ENCODE measurements at places on chromosomes 1 and 21.

DNA sequence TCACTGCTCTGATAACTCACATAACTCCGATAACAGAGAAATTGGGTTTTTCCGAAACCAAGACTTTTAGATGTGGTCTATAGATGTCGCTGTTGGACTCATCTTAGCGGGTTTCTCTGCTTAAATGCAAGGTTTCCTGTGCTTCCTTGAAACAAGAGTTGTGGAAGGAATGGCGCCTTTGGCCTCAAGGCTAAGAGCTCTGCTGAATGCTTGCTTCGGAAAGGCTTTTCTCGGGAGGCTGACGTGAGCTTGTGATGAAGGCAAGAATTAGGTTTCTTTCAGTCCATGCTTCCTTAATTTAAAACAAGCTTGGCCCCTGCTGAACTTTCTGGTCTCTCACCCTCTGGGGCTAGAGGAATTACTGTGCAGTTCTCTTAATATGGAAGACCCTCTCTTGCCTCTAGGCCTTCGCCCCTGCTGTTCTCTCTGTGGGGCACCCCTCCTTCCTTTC is 113.5 kb downstream of the MAP3K21 start:
- peaks cover 16% of the 10 kb centered on the region for H3K27me3 ChIP-seq
- no peak overlapping the region for H3K4me3 ChIP-seq
- no peaks in the 10 kb centered on the region for H3K36me3 ChIP-seq
- no peak for DNase-seq

DNA sequence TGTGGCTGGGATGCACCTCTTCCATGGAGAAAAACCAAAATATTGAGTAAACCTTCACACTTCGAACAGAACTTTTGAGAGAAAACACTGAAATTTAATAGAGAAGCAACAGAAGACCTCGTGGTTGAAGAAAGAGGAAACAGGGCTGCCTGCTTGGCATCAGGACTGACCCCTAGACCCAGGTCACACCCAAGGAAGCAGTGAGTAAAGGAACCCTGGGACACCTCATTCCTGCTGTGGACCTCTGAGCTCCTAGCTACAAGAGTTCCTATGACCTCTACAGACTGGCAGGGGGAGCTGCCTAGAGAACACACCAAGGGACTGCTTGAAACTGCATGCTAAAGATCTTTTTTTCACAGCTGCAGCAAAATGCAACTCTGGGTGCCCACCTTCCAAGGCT is 67.8 kb downstream of the FASLG start:
- H3K36me3 ChIP-seq: no peaks in the 10 kb centered on the region
- no peak overlapping the region for H3K4me3 ChIP-seq
- DNase-seq: no peak
- H3K4me1 ChIP-seq: no peaks in the 10 kb centered on the region

DNA sequence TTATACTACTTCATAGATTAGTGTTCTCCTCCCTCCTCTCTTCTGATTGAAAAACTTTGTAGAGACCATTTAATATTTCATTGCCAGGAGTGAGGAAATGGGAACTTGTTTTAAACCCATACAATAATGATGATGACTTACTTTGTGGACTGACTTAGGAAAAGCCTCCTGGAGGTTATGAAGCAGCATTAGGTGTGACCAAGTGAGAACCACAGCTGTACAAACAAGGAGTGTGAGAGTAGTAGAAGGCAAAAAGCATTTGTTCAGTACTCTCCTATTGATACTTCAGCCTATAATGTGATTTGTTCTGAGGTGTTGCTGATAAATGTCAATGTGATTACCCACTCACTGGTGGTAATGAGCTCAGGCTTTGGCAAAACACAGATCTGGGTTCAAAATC is 8.4 kb downstream of the TIPRL start:
- H3K4me1 ChIP-seq: no peaks in the 10 kb centered on the region
- H3K4me3 ChIP-seq: no peak overlapping the region
- peaks cover 53% of the 10 kb centered on the region for H3K36me3 ChIP-seq
- DNase-seq: no peak
- H3K27me3 ChIP-seq: no peaks in the 10 kb centered on the region

- no peak overlapping the region for H3K27ac ChIP-seq
- no peak for DNase-seq
- no peaks in the 10 kb centered on the region for H3K4me1 ChIP-seq
- no peak overlapping the region for H3K4me3 ChIP-seq
- H3K36me3 ChIP-seq: no peaks in the 10 kb centered on the region
- H3K27me3 ChIP-seq: no peaks in the 10 kb centered on the region
Observed at GRCh38 chr1:78136680-78137079, 90.9 kb downstream of the GIPC2 start.

- H3K4me1 ChIP-seq: no peaks in the 10 kb centered on the region
- H3K4me3 ChIP-seq: no peak overlapping the region
- DNase-seq: no peak
- H3K27me3 ChIP-seq: peaks cover 6% of the 10 kb centered on the region
Observed at GRCh38 chr1:232676307-232676706, 46.4 kb upstream of the SIPA1L2 start.

- no peaks in the 10 kb centered on the region for H3K27me3 ChIP-seq
- no peaks in the 10 kb centered on the region for H3K4me1 ChIP-seq
- H3K27ac ChIP-seq: no peak overlapping the region
- H3K36me3 ChIP-seq: no peaks in the 10 kb centered on the region
- no peak for DNase-seq
- H3K4me3 ChIP-seq: no peak overlapping the region
Observed at GRCh38 chr1:61287014-61287413, 204.7 kb downstream of the NFIA start.

DNA sequence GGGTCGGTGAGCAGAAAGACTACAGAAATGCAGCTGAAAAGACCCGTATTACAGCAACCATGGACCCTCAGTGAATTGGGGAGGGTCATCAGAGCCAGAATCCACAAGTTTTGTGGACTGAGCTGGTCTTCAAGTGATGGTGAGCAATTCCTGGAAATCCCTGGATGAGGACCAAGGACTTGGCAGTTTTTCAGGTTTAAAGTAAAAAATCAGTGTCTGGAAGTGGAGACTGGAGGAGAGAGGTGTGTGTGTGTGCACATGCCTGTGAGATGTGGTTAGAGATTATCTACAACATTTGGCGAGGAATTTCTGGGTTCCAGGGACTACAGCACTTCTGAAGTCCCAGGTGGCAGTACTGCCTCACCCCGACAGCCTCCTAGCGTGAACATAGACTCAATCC is 56.4 kb downstream of the KIRREL1 start:
- H3K27ac ChIP-seq: no peak overlapping the region
- H3K4me3 ChIP-seq: no peak overlapping the region

GRCh38 chr1:24009406-24009805 is 29.3 kb upstream of the SRSF10 start:
- no peaks in the 10 kb centered on the region for H3K36me3 ChIP-seq
- no peak overlapping the region for H3K4me3 ChIP-seq
- no peak overlapping the region for H3K27ac ChIP-seq
- H3K4me1 ChIP-seq: no peaks in the 10 kb centered on the region
- peaks cover 4% of the 10 kb centered on the region for H3K27me3 ChIP-seq

GRCh38 chr1:197614916-197615692 is 160.2 kb downstream of the DENND1B start:
- no peak overlapping the region for H3K4me3 ChIP-seq
- H3K27ac ChIP-seq: no peak overlapping the region
- no peaks in the 10 kb centered on the region for H3K4me1 ChIP-seq
- H3K36me3 ChIP-seq: no peaks in the 10 kb centered on the region
- no peaks in the 10 kb centered on the region for H3K27me3 ChIP-seq

- no peak overlapping the region for H3K27ac ChIP-seq
- DNase-seq: no peak
- no peaks in the 10 kb centered on the region for H3K36me3 ChIP-seq
- no peaks in the 10 kb centered on the region for H3K4me1 ChIP-seq
- no peaks in the 10 kb centered on the region for H3K27me3 ChIP-seq
Observed at GRCh38 chr1:66684353-66684752, 67.9 kb upstream of the DYNLT5 start.

DNA sequence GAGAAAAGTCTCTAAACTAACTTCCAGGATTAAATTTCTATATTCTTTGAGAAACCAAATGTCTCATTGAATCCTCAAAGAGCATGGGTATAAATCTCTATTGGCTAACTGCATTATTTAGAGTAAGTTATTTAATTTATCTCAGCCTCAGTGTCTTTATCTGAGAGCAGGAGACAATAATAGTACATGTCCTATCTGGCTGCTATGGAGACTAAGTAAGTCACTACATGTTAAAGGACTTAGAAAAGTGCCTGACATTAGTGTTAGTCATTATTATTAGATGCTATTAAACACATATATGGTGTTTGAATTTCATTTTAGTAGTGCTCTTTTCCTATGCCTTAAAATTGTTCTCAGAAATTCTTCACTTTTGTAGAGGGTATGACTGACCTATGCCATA is 505.2 kb downstream of the NEGR1 start:
- no peaks in the 10 kb centered on the region for H3K4me1 ChIP-seq
- no peak overlapping the region for H3K4me3 ChIP-seq
- no peak for DNase-seq
- H3K27me3 ChIP-seq: no peaks in the 10 kb centered on the region

GRCh38 chr21:45821315-45821962 is 160.1 kb upstream of the COL6A1 start:
- no peak for DNase-seq
- H3K27ac ChIP-seq: no peak overlapping the region
- H3K36me3 ChIP-seq: no peaks in the 10 kb centered on the region
- H3K4me1 ChIP-seq: no peaks in the 10 kb centered on the region

DNA sequence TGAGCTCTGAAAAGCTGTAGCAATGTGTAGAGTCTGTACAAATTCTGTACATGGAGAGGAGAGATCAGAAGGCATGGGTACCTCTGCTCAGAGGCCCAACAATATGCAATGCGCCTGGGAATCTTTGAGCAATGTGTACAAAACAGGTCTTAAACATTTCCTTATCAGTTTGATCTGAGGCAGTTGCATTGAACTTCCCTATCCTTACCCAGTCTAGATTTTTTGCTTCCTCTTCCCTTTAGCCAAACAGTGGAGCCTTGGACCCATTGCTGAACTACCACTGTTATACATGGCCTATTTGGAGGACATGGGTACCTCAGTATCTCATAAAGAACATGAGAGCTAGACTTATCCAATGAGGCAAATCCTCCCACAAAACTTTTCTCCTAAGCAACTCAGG is 12.6 kb upstream of the MNDA start:
- H3K27ac ChIP-seq: peak overlapping the region; percentile 58
- H3K36me3 ChIP-seq: no peaks in the 10 kb centered on the region
- H3K4me3 ChIP-seq: no peak overlapping the region
- H3K4me1 ChIP-seq: peaks cover 8% of the 10 kb centered on the region
- no peaks in the 10 kb centered on the region for H3K27me3 ChIP-seq

DNA sequence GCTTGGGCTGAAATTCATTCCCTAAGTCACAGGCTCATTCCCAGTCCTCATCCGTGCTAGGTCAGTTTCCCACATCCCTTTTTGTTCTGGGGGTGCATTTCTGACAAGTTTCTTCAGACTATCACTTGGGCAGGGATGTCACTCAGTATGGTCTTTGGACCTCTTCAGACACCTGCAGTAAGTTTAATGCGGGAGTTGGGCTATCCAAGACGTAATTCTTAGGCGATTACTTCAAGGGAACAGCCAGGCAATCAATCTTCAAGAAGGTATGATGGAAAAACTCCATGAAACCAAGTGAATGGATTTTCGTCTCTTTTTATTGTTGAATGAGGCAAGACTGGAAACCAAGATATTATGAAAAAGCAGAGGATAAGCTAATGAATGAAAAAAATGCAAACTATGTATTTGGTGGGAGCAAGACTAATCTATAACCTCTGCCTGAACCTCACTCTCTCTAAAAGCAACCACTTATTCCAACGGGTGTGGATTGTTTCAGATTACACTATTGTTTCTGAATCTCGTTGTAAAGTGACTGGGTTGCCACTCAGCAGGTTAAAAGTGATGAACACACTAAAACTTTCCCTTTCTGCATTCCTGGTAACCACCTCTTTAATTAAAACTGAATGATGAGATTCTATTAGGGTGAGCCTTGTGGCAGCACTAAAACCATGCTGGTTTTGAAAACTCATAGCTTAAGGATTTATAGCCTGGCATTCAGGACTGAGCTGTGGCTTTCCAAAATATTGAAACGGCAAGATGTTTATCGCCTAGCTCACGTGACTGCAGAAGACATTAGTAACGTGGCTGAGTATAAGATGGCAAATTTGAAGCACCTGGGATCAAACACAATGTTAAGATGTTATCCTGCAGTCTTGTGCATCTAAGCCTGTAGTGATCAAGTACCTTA is 1.1 kb downstream of the RASAL2 start:
- H3K27me3 ChIP-seq: peaks cover 3% of the 10 kb centered on the region
- no peak for DNase-seq
- H3K4me1 ChIP-seq: peaks cover 2% of the 10 kb centered on the region
- H3K27ac ChIP-seq: no peak overlapping the region
- H3K4me3 ChIP-seq: no peak overlapping the region

DNA sequence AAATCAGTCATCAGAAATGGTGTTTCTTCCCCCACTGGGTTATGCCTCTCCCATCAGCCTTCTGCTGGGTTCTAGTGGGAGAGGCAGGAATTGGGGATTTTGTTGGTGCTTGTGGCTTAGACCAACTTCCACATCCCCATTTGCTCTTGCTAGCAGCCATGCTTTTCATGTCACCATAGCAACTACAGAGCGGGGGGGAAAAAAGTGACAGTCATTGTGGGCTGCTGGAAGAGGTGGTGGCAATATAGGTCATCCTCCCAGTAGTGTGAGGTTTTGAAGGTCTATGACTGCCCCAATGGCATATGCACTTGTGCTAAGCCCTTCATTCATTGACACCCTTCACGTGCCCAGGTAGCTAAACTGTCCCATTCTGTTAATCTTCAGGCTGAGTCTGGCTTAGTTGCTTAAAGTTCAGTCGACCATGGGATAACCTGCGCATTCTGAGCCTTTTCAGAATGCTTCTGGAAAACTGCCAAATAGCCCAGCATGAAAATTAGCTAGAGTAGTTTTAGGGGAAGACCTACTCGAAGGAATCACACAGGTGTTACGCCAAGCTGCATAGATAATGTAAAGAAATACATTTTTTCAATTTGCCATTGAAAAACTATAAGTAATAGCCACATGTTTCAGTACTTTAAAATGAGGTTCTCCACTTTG is 53.7 kb upstream of the ZNF326 start:
- no peak overlapping the region for H3K4me3 ChIP-seq
- no peak for DNase-seq
- H3K4me1 ChIP-seq: no peaks in the 10 kb centered on the region
- no peaks in the 10 kb centered on the region for H3K27me3 ChIP-seq
- H3K36me3 ChIP-seq: peaks cover 5% of the 10 kb centered on the region
- H3K27ac ChIP-seq: no peak overlapping the region

- peaks cover 16% of the 10 kb centered on the region for H3K4me1 ChIP-seq
- no peak overlapping the region for H3K4me3 ChIP-seq
- no peak overlapping the region for H3K27ac ChIP-seq
- H3K36me3 ChIP-seq: no peaks in the 10 kb centered on the region
- H3K27me3 ChIP-seq: no peaks in the 10 kb centered on the region
- no peak for DNase-seq
Observed at GRCh38 chr1:58982259-58982998, 198.6 kb upstream of the JUN start.

- peaks cover 15% of the 10 kb centered on the region for H3K36me3 ChIP-seq
- no peaks in the 10 kb centered on the region for H3K27me3 ChIP-seq
- peaks cover 2% of the 10 kb centered on the region for H3K4me1 ChIP-seq
- no peak overlapping the region for H3K4me3 ChIP-seq
- no peak overlapping the region for H3K27ac ChIP-seq
Observed at GRCh38 chr1:227777156-227777555, 38.3 kb upstream of the PRSS38 start.

Measured in T-cell (primary cell).